ENCODE measurements at places on chromosomes 5 and 9.
A peak's percentile ranks its signal among the peaks of the same experiment; 100 is the strongest.

GRCh38 chr9:121601194-121601593, 50.2 kb upstream of the DAB2IP start:
- DNase-seq, result no peak

- no peak for DNase-seq
These were observed at the start of gene HTR4 for GRCh38 chr5:148653836-148654781. Gene HTR4 (minus strand): TSS chr5:148654527. CDS start chr5:148637014, 17,513 bp downstream.

DNA sequence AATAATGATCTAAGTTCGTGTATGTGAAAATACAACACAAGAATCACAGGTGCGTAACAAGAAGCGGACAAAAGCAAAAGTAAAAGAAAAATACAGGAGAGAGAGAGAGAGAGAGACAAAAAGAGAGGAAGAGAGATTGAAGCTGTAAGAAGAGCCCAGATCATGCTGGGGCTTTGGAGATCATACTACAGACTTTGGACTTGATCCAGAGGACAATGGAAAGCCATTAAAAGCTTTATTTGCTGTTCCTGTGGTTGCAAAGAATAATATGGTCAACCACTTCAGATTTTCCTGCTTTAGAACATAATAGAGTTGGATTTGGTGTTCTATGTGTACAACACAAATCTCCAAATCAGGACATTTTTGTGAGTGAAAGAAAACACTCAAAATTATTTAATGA, 561.4 kb downstream of the CAAP1 start:
- DNase-seq, result no peak

- DNase-seq, result no peak
These were observed 449.6 kb upstream of the BRINP1 start for GRCh38 chr9:119818726-119819435.

GRCh38 chr5:108762660-108763059, 15.0 kb downstream of the FER start:
- no peak for DNase-seq

DNA sequence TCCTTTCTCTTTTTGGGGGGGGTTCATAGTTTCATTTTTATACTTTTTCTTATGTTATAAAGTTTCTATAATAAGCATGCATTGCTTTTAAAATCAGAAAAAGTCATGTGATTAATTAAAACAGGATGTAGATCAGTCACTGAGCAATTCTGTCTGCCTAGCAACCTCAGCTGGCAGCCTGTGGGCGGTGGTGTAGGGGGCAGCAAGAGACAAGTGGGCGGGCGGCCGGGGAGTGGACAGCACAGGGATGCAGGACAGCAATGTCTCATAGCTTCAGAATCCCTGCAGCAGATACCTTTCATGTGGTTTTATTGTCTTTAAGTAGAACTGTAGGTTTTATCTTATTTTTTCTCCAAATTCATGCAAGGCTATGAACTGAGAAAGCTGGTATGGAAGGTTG, 101.9 kb upstream of the S1PR3 start:
- DNase-seq, result no peak

DNA sequence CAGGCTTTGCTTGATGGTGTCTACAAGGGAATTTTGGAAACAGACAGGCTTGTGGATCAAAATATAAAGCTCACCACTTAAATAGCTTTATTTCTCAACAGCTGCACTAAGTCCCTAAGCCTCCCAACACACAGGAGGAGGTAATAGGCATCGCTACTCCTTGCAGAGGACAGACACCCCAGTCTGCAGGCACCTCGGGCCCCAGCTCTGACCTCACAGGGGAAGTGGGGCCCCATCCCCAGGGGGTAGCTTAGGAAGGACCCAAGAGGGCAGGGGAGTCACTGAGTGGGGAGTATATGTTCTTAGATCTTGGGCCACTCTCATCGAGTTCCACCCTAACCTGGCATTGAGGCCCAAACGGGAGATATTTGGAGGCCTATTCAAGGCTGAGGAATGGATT, 66.7 kb upstream of the XPA start:
- no peak for DNase-seq

GRCh38 chr5:65172486-65173129, 309.1 kb downstream of the ADAMTS6 start:
- peak; percentile 42 for DNase-seq

DNA sequence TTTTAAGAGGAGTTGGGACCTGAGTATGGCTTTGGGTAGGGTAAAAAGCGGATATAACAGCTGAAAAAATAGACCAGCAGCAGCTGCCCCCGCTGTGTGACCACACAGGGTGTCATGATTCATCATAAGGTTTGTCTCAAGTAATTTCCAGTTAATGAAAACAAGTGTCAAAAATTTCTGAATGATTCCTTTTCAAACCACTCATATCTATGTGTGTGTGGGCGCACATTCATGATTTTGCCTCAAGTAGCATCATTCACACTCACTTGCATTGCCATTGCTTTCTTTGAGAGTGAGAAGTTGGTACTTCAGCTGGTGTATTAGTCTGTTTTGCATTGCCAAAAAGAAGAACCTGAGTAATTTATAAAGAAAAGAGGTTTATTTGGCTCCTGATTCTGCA, 12.1 kb upstream of the TNFAIP8 start:
- DNase-seq, result no peak

GRCh38 chr9:89807682-89808075, 202.9 kb downstream of the GADD45G start:
- no peak for DNase-seq

DNA sequence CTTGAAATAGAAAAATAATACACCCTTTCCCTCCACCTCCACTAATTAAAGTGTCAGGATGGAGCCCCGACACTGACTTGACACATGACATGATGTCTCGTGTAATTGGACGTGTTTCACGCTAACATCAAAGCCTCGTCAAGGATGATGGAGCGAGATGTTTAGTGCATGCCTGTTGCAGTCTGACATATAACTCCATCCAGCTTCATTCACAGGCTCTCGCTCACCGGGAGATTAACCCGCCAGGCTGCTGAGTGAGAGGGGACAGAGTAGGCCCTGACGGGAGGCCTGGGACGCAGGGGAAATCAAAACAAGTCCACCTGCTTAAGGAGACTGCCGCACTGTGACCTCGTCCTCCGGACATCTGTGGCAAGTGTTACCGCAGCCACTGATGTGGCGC, 263.5 kb downstream of the SLIT3 start:
- DNase-seq, result no peak

DNA sequence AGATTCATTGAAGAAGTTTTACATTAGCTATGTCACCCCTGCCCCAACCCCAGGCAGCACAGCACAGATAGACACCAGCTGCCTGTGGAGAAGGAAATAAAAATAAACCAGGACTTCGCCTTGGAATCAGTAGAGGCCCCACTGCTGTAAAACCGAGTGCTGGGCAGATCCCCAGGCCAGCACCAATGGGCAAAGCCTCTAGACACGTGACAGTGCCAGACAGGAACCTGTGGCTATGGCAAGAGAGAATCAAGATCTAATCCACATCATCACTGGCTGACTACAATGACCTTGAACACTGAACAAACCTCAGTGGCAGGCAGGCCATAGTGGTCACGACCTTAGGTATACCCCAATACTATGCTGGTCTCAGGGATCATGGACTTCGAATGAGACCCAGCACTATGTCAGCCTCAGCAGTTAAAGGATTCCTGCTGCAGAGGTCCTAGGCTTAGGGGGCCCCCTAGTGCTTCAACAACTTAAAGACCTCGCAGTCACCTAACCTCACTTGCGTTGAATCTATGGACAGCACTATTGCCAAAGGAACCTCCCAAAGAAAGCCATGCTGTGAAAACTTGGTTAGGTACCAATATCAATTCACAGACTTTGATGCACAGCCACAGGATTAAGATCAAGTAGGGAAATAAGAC, 2118.6 kb upstream of the C9orf72 start:
- DNase-seq, result no peak

DNA sequence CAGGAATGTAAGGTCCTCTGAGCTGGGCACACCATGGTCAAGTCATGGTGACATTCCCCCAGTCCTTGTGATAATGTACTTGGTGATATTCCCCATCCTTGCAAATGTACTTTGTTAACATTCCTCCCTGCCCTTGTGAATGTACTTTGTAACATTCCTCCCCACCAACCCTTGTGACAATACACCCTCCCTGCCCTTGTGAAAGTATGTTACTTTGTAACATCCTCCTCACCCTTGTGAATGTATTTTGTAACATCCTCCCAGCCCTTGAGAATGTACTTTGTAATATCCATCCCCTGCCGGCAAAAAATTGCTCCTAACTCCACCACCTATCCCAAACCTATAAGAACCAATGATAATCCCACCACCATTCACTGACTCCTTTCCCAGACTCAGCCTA, 53.3 kb downstream of the RAPGEF6 start:
- no peak for DNase-seq

DNA sequence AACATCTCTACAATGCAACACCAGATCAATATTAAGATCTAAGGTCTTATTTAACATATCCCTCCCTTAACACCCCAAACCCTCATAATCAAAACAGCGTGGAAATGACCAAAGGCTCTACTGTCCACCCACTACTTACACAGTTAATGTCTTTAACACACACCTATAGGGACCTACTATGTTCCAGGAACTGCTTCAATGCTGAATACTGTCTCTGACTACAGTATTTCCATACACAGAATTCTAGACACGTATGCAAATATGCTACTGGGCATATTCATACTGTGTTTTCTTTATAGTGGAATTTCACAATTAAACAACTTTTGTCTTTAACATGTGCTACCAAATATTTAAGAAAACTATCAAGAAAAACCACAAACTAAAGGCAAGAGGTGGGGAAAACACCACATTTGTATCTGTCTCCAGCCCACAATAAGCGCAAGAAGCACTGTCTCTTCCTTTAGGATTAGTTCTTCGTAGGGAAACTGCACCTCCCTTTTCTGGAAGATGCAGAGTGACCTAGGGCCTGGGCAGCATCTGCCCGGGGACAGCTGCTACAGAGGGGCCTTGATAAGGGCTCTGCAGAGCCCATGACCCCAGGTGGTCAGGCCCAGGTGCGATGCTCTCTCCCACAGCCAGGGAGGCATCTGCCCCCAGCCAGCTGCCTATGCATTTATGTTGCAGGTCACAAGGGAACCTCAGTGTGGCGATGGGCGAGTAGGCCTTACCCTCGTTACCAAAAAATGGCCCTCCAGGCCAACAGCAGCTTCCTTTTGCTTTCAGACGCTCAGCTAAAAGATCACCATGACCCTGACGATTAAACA, 55.2 kb downstream of the PSMB7 start:
- no peak for DNase-seq

DNA sequence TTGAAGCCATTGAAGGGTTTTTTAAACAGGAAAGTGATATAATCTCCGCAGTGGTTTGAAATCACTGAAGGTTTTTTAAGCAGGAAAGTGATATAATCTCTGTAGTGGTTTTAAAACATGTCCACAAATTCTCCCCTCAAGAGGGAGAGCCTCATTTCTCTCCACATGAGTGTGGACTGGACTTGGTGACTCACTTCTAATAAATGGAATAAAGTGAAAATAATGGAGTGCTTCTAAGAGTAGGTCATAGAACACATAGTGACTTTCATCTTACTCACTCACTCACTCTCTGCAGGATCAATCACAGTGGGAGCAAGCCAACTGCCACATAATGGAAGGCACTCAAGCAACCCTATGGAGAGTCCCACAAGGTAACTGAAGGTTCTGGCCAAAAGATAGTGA, 12.0 kb downstream of the CTNNAL1 start:
- peak; percentile 65 for DNase-seq

DNA sequence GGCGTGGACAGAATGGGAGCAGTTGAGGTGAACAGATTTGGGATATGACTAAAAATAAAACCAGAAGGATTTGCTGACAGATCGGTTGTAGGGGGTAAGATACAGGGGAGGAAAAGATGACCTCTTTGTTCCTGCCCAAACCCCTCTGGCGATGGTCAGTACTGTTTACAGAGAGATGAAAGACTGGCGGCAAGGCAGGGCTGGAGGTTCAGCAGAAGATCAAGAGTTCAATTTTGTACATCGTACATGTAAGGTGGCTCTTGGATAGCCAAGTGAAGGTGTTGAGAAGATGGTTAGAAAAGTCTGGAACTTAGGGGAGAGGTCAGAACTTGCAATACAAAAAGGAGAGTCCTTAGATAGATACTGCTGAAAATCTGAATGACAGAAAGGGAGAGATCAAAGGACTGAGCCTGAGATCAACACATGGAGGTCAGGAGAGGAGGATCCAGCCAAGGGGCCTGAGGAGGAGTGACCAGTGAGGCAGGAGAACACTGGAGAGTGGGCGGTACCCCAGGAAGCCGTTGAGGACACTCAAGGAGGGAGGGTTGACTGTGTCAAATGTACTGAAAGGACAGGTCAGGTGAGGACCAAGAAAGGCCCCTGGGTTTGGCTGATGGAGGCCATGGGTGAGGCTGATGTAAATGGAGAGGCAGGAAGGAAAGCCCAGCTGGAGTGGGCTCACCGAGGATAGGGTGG, 7.1 kb downstream of the IL4 start:
- DNase-seq, result no peak

DNA sequence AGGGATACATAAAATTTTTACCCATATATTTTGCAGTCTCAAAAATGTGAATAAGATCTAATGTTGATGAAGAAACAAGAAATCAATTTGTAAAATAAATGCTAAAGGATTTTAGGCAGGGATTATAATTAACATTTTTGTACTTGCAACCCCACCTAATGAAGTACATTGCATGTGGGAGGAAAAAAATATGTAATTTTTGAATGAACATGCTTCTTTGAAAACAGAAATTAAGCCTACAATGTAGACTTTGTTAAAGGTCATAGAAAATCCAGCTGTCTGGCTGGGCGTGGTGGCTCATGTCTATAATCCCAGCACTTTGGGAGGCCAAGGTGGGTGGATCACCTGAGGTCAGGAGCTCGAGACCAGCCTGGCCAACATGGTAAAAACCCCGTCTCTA, 15.6 kb downstream of the SLC27A6 start:
- DNase-seq, result no peak

- no peak for DNase-seq
These were observed 5.5 kb downstream of the C7 start for GRCh38 chr5:40914835-40915234.

GRCh38 chr5:141877356-141878185, 639 bp downstream of the PCDH1 start:
- no peak for DNase-seq

DNA sequence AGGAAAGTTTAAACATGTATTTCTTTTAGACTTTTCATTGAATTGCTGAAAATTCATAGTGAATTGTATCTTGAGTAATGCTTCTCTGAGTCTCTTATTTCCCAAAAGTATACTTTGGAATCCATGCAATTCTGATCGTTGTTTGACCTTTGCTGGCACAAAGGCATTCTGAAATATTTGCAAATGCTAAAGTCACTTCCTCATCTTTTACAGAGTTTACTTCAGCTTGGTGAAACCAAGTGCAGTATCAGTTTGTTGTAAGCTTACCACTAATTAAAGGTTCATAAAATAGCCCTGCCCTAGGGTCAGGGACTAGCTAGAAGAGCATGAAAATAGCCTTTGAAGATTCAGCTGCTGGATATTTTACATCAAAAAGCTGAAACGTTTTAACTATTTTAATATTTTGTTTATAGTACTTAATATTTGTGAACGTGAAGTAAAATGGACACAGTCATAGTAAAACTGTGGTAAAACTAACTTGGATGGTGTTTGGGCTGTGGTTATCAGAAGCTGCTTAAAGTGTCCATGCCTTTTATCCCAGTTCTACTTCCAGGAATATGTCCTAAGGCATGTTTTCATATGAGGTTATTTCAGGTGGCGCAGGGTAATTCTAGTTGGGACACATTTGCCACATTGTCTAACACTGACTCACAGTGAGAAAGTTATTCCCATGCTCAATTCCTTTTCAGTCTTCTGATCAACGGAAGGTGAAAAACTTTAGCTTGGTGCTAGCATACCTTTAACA, 45.3 kb downstream of the SLC22A5 start:
- DNase-seq, result no peak

GRCh38 chr9:86034863-86035734, 64.3 kb downstream of the GOLM1 start:
- DNase-seq, result no peak

- no peak for DNase-seq
These were observed 128.1 kb downstream of the SEMA6A start for GRCh38 chr5:116446356-116447005.

All from fibroblast of skin of left biceps (primary cell).